ENCODE measurements at places on chromosomes 13 and 19.

- no peak for DNase-seq
Observed at GRCh38 chr19:49809941-49810389, 3.1 kb downstream of the FUZ start.

DNA sequence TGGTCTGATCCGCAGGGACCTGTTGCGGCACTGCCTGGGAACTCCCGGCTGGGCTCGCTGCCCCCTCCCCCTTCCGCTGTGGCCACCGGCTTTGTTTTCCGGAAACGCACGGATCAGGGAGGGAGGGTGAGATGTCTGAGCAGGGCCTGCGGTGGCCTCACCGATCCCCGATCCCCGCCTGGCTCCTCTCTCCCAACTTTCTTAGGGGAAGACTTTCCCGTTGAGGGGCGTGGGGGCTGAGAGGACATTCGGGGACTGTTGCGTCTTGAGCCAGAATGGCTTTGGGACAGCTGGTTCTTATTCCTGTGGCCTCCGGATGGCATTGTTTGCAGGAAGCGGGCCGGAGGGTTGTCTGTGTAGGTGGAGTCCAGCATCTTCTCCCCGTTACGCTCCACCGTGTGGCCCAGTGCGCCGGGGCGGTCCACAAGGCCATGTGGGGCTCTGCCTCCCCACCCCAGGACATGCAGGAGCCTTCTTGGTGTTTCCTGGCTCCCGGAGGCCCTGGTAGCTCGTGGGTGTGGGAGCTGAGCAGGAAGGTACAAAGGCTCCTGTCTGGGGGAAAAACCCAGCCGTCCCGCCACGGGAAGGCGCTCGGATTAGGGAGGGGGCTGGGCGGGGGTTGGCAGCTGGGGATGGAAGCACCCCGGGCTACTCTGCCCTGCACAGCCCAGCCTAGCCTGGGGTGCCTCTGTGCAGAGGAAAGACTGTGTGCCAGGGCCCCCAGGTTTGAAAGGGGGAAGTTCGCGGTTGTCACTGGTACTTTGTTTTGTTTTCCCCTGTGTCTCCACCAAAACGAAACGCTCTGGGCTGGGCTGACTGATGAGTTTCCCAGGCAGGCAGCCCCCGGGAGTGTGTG is 1.3 kb downstream of the CSNK1G2 start:
- DNase-seq = peak; percentile 39

GRCh38 chr19:900043-900301 is 6.7 kb downstream of the RNU6-9 start:
- no peak for DNase-seq

DNA sequence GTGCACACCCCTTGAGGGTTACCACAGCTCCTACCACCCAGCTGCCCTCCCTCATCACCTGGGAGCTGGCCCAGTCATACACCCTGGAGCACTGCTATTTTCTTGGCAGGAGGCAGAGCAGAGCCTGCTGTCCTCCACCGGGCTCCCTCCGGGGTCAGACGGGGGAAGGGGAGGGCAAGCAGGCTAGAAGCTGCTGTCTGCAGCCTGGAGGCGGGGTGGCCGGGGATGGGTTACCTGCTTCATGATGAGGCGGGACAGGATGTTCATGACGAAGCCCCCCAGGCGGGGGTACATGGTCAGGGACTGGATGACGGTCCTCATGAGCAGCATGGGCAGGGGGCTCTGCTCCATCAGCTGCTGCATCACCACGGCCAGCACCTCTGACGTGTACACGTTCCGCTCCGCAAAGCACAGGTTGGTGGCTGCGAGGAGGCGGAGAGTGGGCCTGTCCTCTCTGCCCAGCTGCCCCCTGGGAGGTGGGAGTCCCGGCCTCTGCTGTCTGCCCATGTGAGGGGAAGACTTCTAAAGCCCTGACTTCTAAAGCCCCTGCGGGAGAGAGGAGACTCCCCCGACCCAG is 2.7 kb upstream of the RSPH6A start:
- no peak for DNase-seq

- DNase-seq = no peak
Observed at GRCh38 chr13:85247780-85248179, 551.4 kb downstream of the SLITRK6 start.

GRCh38 chr13:98293570-98294142 is 116.6 kb upstream of the RNF113B start:
- DNase-seq = no peak

DNA sequence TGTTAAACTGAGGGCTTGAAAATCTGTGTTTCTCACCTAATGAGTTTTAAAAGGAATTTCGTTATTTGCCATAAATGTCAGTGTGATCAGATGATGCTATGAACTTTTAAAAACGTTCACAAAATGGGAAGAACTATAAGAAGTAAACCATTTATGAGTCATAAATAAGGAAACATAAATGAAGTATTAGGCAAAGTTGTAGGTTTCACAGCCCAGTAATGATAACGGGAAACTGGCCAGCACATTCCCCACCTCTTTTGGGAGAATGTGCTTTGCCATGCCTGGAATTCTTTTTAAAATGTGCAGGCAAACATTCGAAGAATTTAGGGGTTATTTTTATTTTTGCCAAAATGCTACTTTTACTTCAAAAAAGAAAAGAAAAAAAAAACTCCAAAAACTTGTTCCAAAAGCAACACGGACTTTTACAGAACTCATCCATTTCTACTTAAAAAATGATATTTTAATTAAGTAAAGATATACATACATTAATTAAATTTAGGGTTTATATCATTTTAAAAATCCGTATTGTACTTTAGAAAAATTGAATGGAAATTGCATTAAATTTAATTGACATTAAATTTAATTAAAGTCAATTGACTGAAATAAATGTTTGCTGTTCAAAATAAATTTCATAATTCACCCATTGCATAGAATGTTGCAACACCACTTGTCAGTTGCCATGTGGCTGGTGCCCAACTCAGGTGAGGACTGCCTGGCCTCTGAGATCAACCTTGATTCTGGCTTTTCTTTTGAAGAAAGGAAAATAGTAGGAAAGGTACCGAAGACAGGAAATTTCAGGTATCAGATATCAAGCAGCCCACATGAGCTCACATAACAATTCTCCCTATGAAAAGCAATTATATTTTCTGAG is 1198.5 kb downstream of the EFNB2 start:
- DNase-seq = no peak

DNA sequence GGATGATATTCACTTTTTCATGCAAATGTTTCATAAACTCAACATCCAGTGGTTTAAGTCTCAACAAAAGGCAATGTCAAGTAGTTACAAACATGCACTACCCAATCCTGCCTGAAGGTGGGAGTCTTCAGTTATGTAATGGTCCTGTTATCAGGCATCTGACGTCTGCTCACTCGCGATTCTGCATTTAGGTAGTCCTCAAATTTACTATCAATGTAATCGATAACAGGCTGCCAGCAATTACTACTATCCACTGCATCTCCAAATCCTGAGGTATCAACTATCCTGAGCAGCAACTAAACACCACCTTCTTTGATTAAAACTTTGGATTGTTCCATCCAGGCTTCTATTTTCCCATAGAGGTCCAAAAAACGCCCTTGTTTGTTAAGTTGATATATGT is 51.2 kb downstream of the NLRP12 start:
- peak; percentile 3 for DNase-seq

DNA sequence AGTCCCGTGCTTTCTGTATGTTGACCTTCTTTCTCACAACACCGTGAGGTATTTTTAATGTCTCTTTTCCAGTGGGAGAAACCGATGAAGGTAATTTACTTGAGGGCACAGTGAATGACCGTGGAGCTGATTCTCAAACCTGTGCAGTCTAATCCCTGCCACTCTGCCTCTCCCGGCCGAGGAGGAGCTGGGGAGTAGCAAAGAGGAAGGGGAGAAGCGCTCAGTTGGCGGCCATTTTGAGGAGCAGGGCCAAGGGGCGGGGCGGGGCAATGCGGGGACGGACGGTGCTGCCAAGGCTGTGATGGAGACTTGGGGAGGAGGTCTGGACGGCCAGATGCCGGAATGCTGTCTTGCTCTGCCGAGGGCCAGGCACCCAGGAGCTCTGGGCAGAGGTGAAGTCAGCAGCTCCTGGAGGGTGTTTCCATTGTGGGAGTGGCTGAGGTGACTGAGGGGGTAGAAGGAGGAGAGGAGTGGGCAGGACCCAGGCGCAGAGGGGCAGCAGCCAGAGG is 12.4 kb upstream of the RANBP3 start:
- no peak for DNase-seq

DNA sequence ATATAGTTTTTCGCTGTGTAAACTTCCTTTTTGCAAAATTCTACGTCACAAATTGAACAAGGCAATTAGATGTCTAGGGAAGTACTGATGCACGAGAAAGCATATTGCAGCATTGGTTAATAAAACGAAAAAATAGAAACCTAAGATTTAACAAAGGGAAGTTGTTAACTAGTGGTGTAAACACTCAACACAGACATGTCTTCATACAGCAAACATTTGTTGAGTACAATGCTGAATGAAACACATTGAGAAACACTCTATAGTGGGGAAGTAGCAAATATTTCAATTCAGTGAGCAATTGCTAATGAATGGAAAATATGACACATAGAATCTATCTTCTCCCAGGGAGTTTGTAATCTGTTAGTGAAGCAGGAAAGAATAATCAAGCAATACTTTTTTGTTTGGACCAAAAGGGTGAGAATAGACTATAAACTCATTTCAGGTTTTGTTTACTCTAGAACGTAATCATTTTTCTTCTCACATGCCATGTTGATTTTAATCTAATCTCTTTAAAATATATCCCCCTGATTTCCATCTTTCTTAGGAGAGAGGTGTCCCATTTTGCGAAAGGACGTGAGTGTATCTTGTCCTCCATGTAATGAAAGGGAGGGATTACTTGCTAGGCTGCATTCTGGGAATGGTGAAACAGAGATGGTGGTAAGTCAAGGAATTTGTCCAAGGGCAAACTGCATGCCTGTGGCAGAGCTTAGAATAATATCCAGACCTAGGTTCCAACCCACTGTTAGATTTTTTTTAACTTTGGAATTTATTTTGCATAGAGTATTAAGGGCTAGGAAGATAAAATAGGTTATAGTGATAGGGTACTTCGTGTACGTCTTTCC is 1.7 kb upstream of the ANKRD10 start:
- DNase-seq = no peak

- DNase-seq = peak; percentile 63
Observed at GRCh38 chr19:10289167-10289835, 451 bp upstream of the ICAM5 start.

- no peak for DNase-seq
Observed at GRCh38 chr13:30718661-30719524, 16.4 kb upstream of the ALOX5AP start.

DNA sequence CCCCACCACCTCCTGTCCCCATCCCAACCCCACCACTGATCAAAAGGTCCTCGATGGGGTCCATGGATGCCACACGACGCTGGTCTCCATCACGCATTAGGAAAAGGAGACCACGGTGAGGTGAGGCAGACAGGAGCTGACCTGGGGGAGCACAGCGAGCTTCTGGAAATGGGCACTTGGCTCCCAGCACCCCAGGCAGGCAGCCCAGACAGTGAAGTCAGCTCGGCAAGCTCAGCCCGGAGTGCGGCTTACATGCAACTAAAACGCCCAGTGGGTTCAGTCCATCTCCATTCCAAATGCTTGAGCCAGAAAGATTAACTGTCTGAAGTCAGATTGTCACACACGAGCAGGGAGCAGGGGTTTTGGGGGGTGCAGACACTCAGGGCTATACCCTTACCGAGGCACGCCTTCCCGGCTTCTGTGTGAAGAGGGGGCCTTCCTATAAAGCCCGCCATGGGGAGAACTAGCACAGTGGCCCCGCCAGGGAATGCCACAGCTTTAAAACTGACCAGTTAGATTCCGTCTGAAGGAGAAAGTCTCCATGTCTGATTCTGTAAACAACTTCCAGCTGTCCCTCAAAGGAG is 79.4 kb downstream of the SPACA7 start:
- no peak for DNase-seq

GRCh38 chr13:49998714-49999624 is 2.1 kb downstream of the TRIM13 start:
- DNase-seq = no peak

DNA sequence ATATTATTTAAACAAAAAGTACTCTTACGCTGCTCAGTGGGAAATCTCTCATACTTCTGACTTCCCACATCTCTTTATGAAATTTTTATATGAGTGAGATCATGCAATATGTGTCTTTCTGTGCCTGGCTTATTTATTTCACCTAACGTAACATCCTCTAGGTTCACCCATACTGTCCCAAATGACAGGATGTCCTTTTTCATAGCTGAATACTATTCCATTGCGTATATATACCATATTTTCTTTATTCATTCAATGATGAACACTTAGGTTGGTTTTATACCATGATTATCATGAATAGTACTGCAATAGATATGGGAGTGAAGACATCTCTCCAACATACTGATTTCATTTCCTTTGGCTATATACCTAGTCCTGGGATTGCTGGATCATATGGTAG is 57.8 kb upstream of the TPP2 start:
- DNase-seq = no peak

GRCh38 chr19:17873786-17874757 is 2.3 kb downstream of the SLC5A5 start:
- DNase-seq = peak; percentile 50

DNA sequence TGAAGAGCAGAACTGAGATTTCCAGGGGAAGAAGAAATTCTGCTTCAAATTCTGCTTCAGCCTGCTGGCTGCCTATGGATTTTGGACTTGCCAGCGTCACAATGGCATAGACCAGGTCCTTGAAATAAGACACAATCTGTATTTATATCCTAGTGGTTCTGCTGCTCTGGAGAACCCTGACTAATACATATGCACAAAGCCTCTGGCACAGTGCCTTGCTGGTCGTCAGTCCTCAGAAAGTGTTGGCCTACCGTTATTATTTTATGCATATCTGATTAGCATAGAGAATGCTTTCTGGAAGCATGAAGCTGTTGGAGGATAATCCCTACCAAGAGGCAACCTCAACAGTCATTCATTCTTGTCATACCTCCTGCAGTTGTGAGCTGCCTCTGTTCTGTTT is 213.7 kb downstream of the B3GLCT start:
- no peak for DNase-seq

GRCh38 chr13:24215126-24215525 is 54.6 kb downstream of the SPATA13 start:
- no peak for DNase-seq

GRCh38 chr13:92097337-92097903 is 699.0 kb downstream of the GPC5 start:
- DNase-seq = no peak

GRCh38 chr13:46668302-46668720 is 115.3 kb downstream of the LRCH1 start:
- no peak for DNase-seq

DNA sequence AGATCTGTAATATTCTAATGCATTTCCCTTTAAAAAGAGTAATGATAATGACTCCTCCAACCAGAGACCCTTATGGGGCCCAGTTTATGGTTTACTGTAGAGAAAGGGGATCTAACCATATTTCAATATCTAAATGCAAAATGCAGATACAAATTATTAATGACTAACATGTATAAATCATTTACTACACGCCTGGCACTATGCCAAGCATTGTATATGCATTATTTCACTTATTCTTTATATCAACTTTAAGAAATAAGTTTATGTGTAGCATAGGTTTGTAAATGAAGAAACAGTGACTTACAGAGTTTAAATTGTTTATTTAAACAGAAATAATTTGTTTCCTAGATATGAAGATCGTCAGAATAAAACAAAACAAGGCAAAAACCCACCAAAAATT is 86.2 kb upstream of the SCEL start:
- no peak for DNase-seq

GRCh38 chr13:34065928-34066327 is 248.0 kb downstream of the RFC3 start:
- no peak for DNase-seq
